ENCODE measurements at places on chromosomes 13 and 19.

DNA sequence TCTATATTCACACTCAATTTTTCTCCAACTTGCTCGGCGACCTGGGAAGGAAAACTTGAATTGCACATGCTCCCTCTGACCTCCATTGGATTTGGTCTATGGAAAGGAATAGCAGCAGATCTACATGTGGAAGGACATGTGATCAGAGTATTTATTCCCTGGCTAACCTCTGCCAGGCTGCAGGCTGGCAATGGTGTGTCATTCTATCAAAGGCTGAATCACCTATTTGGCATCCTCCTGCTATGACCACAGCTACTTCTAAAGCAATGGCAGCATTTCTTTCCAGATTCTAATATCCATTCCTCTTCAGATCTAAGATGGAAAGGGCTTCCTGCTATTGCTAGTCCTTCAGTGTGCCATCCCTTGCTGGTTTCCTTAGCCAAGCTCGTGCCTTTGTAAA, 144.3 kb upstream of the FREM2 start:
- DNase-seq: no peak

DNA sequence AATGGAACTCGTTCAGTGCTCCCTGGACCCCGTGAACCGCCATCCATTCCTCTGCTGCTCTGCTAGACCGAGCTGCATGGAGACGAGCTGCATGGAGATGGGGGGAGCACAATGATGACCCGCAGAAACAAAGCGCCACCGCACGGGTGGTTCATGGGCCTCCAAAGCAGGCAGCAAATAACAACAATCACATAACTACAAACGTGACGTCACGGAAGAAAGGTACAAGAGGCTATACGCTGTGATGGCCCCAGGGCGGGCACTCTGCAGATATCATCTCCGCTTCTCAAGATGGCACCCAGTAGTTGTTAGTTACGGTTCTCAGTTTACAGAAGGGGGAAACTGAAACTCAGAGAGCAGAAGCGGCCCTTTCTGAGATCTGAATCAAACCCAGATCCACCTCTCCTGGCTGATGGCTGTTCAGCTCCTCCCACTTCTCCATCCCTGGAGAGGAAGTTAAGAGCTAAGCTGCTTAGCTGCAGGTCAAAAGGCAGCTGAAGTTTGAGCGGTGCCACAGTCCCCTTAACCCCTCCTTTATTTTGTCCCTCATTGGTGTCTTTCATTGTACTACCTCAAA, 1.7 kb downstream of the ATP13A1 start:
- DNase-seq: no peak

GRCh38 chr19:7112675-7113074, 43.2 kb downstream of the ZNF557 start:
- no peak for DNase-seq

- DNase-seq: no peak
Observed at GRCh38 chr13:106369091-106369490, 166.4 kb downstream of the EFNB2 start.

GRCh38 chr19:3084943-3085342, 9.2 kb upstream of the GNA11 start:
- no peak for DNase-seq

DNA sequence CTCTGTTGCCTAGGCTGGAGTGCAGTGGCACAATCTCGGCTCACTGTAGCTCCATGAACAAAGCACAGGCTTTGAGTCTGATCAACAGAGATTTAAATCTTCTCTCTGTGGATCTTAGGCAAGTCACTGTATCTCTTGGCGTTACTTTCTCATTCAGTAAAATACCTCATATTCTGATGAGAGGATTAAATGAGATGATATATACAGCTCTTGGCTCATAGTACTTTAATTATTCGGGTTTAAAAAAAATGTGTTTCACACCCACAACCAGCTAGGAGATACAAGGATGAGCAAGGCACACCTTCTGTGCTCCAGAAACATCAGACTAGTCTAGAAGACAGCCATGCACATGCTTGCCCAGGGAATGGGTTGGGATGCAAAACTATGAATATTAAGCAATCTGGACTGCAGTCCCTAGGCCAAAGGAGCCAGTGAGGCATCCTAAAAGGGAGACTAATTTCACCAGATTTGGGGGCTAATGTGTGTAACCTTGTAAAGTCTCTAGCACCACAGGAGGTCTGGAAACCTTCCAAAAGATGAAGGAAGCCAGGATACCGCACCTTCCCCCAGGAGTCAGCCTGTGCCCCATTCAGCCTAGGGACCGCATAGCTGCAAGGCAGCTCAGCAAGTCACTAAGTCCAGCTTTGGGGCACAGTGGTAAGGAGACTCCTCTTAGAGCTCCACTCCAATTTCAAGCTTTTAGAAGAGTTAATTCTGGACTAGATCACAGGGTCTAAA, 2.5 kb downstream of the VPS36 start:
- DNase-seq: no peak

- no peak for DNase-seq
Observed at GRCh38 chr19:19122902-19123301, 15.4 kb downstream of the TMEM161A start.

GRCh38 chr19:5108123-5108596, 139.2 kb downstream of the KDM4B start:
- no peak for DNase-seq

DNA sequence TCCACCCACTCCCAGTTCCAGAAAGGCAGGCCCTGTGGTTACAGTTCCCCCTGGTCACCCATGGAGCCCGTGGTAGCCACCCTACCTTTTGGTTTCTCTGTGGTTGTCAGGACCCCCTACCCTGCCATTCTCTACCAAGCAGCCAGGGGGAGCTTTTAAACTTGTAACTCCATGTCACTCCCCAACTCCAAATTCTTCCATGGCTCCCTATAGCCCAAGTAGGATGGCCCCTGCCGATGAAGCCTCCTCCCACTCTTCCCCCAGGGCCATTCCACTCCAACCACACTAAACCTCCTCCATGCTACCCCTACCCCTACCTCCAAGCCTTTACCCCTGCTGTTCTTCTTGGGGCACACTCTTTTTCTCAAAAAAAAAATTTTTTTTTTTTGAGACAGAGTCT, 2.2 kb downstream of the S1PR2 start:
- peak; percentile 15 for DNase-seq

GRCh38 chr19:4413588-4413987, 11.1 kb downstream of the CHAF1A start:
- no peak for DNase-seq

DNA sequence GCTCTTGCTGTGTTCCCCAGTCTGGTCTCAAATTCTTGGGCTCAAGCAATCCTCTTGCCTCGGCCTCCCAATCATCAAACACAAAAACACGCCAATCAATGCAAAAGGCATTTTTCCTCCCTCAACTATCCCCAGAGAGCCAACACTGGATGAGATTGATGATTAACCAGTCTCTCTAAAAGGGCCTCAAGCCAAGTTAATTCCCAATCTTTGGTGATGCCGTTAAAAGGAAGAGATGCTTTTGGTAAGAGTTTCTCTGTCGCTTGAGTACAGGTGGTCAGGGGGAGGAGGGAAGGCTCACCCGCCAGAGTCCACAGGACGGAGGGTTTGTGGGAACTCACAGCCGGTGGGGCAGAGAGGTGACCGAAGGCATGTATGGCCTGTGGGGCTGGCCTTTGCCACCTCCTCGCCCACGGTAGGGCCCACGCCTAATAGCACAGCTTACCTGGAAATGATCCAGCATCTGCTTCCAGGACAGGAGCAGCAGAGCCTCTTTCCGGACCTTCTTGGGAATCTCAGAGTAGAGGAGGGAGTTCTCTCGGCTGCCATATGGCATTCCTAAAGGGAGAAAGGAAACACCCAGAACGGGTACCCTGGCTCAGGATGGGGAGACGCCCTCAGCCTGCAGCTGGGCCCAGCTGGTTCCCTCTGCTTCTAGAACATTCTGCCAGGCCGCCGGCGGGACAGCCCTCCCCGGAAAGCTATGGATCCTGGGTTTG, 18.1 kb downstream of the DPP9 start:
- DNase-seq: no peak

DNA sequence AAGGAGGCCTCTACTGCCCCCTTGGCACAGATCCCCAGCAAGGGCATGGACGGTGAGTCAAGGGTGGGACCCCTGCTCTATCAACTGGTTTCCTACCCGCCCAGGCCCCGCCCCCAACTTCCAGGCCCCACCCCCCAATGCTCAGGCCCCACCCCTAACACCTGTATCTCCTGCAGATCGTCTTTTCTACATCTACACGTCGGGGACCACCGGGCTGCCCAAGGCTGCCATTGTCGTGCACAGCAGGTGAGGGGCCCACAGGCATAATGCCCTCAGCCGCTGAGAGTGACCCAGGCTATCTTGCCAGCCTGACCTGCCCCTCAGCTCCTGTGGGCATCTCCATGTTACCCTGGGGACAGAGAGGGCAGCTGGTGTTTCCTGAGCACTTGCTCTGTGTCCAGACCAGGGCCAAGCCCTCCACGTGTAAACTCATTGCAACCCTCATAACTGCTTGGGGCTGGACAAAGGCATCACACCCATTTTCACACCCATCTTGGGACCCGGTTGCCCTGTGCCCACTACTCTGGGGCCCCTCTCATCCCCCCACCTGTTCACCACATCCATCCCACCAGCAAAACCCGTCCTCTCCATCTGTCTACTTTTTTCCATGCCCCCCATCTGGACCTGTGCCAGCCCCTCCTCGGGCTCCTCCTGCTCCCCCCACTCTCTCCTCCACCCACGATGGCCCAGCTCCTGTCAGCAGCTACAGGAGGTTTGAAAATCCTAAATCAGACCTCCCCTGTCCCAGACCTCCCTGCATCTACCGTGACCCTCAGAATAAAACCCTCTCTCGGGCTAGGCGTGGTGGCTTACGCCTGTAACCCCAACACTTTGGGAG, 17.2 kb downstream of the SLC27A1 start:
- DNase-seq: no peak

DNA sequence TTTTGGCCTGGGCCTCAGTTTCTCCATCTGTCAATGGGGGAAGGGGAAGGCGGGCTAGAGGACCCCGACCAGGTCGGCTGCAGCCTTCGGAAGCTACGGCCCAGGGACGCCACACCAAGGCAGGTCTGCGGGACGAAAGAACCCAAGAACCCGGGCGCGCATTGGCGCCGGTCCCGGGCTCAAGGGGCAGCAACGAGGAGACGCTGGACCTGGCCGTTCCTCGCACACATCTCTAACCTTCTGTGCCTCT, 739 bp upstream of the ILF3 start:
- DNase-seq: no peak

GRCh38 chr13:92901739-92902138, 324.9 kb upstream of the GPC6 start:
- no peak for DNase-seq

DNA sequence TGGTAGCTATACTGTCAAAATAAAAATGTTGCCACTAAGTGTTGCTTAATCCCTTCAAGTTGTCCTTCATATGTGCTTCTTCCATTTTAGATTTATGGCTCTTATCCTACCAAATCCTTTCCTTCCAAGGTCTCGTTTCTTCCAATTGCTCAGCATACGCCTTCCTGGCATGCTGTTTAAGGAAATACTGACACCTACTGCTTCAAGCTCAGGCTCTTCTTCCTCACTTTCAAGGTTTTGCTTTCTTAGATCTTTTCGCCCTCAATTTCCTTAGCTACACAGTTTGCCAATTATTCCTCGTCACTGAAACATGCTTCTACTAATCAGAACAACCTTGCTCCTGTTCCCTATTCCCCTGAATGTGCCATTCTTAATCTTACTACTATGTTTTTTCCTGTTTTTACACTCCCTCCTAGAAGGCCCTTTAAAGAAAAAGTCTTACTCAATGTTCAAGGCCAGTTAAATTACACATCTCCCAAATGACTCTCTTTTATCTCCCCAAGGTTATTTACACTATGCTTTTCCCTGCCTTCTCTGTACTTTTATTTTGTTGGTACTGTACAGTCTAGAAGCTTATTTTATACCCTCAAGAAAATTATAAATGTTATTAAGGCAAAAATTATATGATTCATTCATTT, 343.1 kb downstream of the MZT1 start:
- DNase-seq: no peak

DNA sequence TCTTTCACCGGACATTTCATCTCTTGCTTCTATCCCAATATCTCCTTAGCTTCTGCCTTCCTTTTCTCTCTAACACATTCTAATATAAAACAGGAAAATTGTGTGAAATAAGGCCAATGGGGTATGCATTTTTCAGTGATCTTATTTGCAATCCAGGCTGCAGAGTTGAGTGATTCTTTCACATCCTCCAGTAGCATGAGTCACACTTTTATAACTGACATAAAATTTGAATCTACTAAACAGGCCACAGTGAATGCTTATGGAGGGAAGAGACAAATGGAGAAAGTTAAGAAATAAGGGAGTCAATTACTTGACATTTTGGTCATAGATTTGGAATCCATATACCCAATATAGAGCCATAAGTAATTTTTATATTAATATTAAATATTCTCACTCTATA, 1037.0 kb upstream of the SPRY2 start:
- DNase-seq: no peak

GRCh38 chr19:45161738-45162607, 1.2 kb upstream of the NKPD1 start:
- DNase-seq: no peak

- DNase-seq: no peak
Observed at GRCh38 chr13:71714802-71715375, 152.1 kb downstream of the DACH1 start.

- peak; percentile 50 for DNase-seq
Observed at GRCh38 chr13:112059457-112060281, 7.3 kb upstream of the SOX1 start.

GRCh38 chr13:52936806-52937205, 88.4 kb upstream of the PCDH8 start:
- no peak for DNase-seq

- DNase-seq: no peak
Observed at GRCh38 chr19:17435218-17435617, 13.2 kb downstream of the TMEM221 start.

- DNase-seq: no peak
Observed at GRCh38 chr13:95391362-95391761, 90.1 kb upstream of the ABCC4 start.

- DNase-seq: no peak
Observed at GRCh38 chr19:35901854-35902661, at the start of gene HCST. HCST (plus strand) TSS chr19:35902529; CDS start chr19:35902594, 65 bp downstream.

GRCh38 chr13:108561149-108561548, 68.3 kb upstream of the MYO16 start:
- DNase-seq: no peak

GRCh38 chr13:98828614-98829013, 76.1 kb upstream of the SLC15A1 start:
- no peak for DNase-seq

- peak; percentile 52 for DNase-seq
Observed at GRCh38 chr13:85797311-85797710, 1.9 kb downstream of the SLITRK6 start.

- DNase-seq: no peak
Observed at GRCh38 chr19:29538651-29539050, 12.9 kb downstream of the VSTM2B start.

All from NCI-H1417 (cell line).